Omental fat pad (tissue), 4 donors: ENCODE measurements at places on chromosomes 16 and 17.

DNA sequence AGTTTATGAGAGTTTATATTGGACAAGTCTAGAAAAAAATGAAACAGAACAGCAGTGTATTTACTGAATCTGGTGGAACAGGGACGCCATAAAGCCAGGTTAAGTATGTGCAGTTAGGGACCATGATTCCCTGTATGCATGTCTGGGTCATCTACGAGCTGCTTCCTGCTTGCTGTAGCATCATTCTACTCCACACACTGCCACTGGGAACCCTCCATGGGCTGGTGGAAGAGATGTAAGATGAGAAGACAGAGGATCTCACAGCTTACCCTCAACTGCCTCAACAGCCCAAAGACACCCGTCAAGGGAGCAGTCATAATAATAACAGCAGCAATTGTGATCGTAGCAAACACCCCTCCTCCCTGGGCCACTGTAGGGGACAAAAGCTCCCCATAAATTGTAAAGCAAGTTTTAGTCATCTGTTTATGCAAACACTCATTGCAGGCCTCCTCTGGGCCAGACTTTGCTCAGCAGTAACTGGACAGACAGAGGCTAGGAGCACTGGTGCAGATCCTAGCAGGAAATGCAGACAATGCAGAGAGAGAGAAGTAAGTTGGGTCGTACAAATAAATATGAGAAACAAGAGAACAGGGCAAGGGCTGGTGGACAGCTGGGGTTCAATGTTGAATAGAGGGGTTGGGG lies 188.0 kb downstream of the SOX9 start:
- DNase-seq: no peak

GRCh38 chr17:50487213-50488096 lies 8.8 kb downstream of the RSAD1 start:
- no peak for DNase-seq

- no peak for DNase-seq
Measured at GRCh38 chr16:30112197-30113030, 923 bp downstream of the GDPD3 start.

DNA sequence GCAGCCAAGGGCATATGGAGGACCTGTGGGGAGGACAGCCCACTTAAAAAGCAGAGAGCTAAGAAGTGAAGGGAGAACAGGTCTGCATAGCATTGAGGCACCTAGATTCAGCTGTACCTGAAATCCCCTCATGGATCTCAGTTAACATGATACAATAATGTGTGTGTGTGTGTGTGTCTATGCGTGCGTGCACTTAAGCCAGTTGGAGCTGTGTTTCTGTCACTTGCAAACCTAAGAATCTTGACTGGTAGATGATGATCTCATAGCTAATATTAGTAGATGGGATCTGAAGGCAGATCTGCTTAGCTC lies 1.7 kb upstream of the ITPRIPL2 start:
- no peak for DNase-seq

DNA sequence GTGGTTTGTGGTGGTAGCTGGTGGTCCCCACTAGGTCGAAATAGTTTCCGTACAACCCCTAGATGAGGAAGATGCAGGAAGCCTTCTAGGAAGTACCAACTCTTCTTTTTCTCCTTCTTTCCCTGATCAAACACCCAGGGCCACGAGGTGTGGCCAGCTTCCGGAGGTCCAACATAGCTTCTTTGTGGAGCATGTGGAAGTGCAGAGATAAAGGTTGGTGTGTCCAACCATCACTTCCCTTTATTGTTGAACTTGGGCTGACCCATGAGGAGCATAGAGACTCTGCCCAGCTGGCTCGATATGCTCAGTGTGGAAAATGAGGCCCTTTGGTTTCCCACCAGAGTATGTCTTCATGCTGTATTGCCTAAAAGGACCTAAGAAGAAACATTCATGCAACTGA lies 6.3 kb upstream of the RGS9 start:
- no peak for DNase-seq

DNA sequence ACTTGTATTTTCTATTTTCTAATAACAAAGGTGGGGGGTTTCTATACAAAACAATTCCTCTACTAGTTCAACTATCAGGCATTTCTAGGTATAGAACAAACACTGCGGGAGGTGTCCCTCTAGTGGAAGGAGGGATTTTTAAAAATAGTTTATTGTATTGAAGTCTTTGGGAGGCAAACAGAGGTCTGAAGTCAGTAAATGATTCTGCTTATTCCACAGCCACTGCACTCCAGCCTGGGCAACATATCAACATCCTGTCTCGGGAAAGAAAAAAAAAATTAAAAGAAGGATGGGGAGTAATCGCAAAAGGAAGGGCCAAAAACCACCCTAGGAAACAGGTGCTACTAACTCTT lies 648 bp upstream of the ERCC4 start:
- no peak for DNase-seq

GRCh38 chr17:79188048-79188447 lies 113.4 kb downstream of the ENGASE start:
- DNase-seq: no peak

DNA sequence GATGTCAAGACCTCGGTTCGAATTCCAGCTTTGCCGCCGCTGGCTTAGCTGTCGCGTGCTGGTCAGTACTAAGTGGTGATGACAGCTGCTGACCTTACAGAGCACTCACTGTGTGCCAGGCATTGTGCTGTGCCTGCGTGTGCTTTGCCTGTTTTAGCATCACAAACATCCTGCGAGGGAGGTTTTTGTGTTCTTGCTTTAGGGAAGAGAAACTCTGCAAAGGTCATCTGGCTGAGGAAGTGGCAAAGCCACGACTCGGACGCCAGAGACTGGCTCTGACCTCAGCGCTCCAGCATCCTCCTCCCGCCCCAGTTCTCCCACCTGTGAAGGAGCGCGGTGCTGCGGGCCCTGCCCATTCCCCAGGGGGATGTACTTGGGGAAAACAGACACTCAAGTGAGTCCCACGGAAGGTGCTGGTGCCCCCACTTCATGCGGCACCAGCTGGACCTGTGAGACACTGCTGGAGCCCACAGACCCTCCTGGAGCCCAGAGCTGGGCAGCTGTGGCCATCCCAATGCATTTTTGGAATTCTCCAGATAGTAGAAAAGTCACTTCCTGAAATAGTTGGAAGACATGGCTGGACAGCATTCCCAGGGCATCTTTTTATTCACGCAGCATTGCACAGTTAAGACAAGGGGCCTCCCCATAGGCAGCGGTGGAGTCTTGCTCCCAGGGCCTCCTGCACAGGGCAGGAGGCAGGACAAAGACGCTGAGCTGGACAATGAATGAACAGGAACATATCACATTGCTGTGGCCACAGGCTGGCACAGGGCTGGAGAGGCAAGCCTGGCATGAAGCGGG lies 20.0 kb upstream of the HERPUD1 start:
- DNase-seq: no peak

DNA sequence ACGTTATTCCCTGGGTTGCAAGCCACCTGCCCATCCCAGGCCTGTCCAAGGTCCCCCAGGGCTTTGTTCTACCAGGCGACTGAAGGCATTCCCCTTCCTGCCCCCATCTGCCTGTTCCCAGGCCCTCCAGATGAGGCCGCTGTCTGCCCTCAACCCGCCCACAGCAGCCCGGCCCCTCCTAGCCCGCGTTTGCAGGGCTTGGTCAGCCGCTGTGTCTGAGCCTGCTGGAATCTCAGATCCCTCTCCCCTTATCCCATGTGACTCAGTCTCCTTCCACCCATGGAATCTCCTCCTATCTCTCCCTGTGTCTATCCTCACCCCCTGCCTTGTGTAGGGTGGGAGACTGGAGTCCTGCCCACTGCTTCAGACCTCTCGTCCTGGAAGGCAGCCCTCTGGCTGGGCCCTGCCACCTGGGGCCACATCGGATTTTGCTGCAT lies 186.0 kb upstream of the TNRC6C start:
- no peak for DNase-seq

DNA sequence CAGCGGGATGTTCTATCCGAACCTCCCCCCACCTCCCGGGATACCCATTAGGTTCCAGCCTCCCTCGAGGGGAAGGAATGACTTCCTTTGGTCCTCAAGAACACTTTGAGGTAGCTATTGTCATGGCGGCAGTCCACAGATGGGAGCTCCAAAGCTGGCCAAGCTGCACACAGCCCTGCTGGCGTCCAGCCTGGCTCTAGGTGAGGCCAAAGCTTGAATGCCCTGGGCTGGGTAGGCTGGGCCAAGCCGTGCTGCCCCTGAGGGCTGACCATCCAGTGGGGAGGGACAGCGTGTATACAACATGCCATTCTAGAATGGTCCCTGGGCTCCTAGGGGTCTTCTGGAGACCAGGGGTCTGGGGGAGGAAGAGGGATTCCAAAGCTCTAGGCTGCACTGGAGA lies 43.5 kb downstream of the PEMT start:
- no peak for DNase-seq

DNA sequence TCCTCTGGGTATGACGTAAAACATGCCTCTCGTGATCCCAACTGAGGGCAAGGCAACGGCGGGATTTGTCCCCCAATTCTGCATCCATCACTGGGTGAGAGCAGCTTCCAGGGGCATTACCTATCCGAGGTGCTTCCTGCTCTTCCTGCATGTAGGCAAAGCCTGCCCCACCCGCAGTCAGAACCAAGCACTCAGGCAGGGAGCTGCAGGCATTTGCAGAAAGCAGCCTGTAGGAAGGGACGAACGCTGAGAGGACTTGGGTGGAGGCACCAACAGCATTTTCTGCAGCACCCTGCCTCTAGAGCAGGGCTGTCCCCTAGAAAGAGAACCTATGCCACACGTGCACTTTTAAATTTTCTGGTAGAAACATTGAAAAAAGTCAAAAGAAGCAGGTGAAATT lies 5.5 kb downstream of the BCO1 start:
- no peak for DNase-seq

DNA sequence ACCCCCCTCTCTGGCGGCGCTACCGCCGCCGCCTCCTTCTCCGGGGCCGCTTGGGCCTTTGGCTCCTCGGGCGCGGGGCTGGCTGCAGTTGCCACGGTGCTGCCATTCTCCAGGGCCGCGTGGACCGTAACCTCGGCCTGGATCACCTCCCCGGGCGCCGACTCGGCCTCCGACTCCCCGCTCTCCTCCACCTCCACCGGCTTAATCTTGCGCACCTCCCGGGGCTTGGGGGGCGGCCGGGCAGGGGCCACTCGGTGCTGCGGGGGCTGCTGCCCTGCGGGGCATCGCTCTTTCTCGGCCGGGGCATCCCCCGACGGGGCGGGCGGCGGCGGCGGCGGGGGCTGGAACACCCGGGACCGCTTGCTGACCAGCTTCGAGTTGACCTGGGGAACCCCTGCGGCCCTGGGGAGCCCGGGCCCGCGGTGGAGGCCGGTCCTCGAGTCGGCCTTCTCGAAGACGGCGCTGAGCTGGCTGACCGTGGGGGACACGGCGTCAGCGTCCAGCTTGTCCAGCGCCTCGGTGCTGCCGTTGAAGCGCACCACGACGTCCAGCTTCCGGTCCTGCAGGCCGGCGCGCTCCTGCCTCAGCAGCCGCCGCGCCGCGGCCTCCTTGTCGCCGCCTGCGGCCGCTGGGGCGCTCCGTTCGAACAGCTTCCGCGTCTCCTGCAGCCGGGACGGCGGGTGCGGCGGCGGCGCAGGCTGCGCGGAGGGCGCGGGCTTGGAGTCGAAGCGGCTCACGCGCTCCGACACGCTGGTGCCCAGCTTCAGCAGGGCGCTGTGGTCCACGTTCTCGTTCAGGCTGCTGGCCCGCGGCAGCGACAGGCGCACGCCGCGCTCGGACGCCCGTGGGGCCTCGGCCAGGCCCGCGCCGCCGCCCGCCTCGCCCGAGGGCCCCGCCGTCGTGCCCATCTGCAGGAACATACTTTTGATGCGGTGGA lies 792 bp downstream of the PPP1R9B start:
- DNase-seq: no peak

DNA sequence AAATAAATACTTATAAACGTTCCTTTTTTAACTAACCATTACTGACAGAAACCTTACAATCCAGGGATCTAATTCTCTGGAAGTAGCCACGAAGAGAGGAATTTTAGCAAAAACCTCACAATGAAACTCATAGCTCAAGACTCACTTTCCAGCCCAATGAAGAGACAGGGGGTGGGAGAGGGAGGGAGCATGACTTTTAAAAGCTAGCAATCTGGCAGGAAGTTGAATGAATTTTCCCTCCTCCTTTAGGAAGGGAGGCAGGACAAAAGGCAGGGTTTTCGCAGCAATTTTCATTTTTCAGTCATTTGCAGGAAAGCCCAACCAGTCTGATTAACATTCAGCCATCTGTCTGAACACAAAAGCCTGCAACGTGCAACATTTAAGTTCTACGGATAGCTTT lies 381.5 kb upstream of the PSMD7 start:
- no peak for DNase-seq

DNA sequence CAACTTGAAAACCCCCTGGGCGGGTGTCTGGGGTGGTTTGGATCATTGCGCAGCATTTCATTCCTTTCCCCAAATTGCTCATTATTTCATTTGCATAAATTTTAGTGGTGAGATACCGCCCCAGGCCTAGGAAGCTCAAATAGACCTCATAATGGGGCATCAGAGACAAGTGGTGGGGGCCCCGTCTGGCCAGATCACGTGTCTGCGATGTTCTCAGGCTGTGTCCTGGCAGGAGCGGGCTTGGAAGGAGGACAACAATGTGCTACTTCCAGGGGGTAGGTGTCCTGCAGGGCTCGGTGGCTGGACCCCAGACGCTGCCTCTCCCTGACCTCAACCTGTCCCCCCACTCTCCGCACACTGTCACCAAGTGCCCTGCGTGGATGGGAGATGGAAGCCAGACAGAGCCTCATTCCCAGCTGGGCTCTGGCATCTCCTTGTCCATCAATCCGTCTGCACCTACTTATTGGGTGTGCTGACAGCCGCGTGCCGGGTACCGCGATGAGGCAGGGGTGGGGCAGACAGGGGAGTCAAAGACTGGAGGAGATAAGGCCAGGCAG lies 116.9 kb downstream of the NTN1 start:
- no peak for DNase-seq

- no peak for DNase-seq
Measured at GRCh38 chr17:77555741-77556291, 402.7 kb upstream of the TNRC6C start.

- no peak for DNase-seq
Measured at GRCh38 chr16:67519242-67519641, 9.4 kb upstream of the RIPOR1 start.

DNA sequence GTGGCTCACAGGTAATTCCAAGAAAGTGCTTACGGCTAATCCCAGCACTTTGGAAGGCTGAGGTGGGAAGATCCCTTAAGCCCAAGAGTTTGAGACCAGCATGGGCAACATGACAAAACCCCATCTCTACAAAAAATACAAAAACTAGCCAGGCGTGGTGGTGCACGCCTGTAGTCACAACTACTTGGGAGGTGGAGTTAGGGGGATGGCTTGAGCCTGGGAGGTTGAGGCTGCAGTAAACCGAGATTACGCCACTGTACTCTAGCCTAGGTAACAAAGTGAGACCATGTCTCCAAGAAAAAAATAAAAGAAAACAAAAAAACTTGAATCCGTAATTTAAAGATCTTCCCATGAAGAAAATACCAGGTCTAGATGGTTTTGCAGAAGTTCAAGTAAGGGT lies 5.0 kb downstream of the ICAM2 start:
- DNase-seq: no peak

- DNase-seq: no peak
Measured at GRCh38 chr17:21300601-21301571, 16.4 kb downstream of the MAP2K3 start.

DNA sequence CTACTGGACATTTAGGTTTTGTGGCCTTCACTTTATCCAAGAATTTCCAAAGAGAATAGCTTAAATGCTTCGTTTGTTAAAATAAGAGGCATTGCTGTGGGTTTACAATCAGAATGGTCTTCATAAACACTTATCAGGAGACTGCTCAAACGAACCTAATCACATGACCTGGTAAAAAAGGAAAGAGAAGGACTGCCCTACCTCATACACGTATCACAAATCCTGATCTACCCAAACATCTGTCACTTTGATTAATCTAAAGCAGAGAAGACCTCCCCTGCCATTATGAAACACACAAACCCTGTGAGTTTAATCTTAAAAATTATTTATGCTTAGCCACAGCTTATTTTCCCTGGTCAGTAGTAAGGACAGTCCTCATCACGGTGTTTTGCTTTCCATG lies 76.6 kb downstream of the PARN start:
- DNase-seq: no peak
